RPMI7951 (cell line): ENCODE measurements at places on chromosomes 11 and 22. TPM values are rescaled to one million over a fixed set of nuclear protein-coding genes. Genes with fewer than 3 reads are reported as not detected.

DNA sequence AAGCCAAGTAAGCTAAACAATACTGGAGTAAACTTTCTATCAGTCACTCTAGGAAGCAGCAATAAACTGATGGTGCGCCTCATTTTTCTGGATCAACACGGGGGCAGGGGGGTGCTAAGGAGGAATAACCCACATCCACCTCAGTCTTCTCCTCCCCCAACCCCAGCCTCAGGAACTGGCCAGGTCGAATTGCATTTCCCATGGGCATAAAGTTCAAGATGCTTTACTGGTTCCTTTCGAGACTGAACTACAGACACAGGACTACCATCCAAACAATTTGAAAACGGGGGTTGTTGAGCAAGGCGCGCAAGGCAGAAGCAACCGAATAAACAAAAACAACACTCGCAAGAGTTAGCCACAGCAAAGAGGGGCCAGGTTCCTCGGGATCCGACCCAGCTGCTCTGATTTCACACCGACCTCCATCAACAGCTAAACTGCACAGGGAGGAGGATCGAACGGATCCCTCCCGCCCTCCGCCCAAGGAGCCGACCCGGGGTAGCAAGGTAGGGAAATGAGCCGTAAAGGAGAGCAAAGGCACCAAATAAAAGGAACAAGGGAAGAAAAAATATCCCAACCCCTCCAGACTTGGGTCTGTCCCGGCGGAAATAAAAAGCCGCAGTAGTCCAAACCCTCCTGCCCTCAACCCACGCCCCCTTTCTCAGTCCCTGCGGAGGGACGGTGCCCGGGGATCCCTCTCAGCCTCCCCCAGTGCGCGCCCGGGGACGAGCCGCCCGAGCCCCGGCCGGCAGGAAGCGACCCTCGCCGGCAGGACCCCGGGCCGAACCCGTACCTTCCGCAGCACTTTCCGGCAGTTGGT lies 801 bp downstream of the SESN3 start:
- peak; percentile 4 for DNase-seq

- peak; percentile 65 for DNase-seq
Observed at GRCh38 chr11:124801014-124801413, 808 bp upstream of the MSANTD2 start.

- DNase-seq: peak; percentile 45
Observed at GRCh38 chr22:22576244-22576988, 17.4 kb upstream of the PRAME start.

Gene MIOX
- total RNA-seq: 0.12 TPM in 1 of 2 replicates, not detected in the other

Gene ADORA2A
- total RNA-seq: 3.7 and 4.2 TPM in 2 replicates

Gene KRTAP5-8
- not detected in 2 replicates for total RNA-seq

Gene MISFA
- 0.60 TPM in 1 of 2 replicates, not detected in the other for total RNA-seq

Gene GGTLC3
- total RNA-seq: not detected in 2 replicates

Gene MPEG1
- not detected in 2 replicates for total RNA-seq

Gene BCO2
- 0.10 and 0.24 TPM in 2 replicates for total RNA-seq

Gene MRGPRF
- under 0.01 TPM in 1 of 2 replicates, not detected in the other for total RNA-seq
